ENCODE measurements at places on chromosomes 7 and 10.

DNA sequence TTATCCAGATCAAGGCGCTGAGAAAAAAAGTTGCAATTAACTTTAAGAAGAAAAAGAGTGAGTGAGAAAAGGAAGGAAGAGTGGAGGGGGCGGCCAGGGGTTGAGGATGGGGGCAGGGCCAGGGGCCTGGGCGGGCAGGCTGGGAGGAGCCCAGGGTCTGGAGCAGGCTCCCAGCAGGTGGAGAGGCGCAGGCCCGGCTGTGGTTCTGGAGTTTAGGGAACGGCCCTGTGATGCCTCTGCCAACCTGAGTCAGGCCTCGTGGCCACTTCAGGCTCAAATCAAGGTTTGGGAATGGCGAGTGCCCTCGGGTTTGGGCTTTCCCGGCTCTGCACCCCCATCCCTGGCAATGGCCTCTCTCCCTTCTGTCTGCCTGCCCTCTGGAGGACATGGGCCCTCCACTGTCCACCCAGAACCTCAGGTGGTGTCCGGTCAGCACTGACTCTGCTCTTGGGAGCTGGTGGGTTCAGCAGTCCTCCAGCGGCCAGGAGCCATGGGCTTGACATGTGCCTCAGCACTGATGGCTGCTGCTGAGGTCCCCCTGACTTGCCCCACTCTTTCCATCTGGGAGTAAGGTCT is 41.0 kb upstream of the EMX2 start:
- no peak for DNase-seq

DNA sequence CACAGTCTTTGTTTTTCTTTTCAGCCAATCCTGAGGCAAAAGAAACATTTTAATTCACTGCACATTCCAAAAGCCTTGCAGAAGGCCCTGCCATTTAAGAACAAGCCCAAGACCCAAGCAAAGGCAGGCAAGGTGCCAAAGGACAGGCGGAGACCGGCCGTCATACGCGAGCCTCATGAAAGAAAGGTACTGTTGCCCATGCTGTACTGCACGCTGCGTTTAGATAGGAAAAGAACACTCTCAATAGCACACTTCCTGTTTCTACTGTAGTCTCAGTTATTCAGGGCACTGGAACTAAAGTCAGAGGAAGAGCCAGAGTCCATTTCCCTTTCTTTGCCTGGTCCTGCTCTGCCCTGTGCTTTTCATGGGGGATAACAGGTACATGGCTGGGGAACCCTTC is 47.6 kb downstream of the BMS1 start:
- no peak for DNase-seq

GRCh38 chr10:67935223-67935622 is 50.8 kb downstream of the SIRT1 start:
- DNase-seq = no peak

- DNase-seq = no peak
Measured at GRCh38 chr7:50068026-50068425, 25.0 kb downstream of the ZPBP start.

GRCh38 chr10:86592413-86592812 is 61.9 kb upstream of the OPN4 start:
- DNase-seq = no peak

GRCh38 chr10:43336641-43337318 is 34.7 kb upstream of the FXYD4 start:
- DNase-seq = no peak

- no peak for DNase-seq
Measured at GRCh38 chr7:70571403-70571934, 560.5 kb upstream of the GALNT17 start.

GRCh38 chr7:73482746-73483145 is 39.3 kb downstream of the BAZ1B start:
- DNase-seq = peak; percentile 61

- no peak for DNase-seq
Measured at GRCh38 chr10:99558708-99559107, 26.0 kb downstream of the NKX2-3 start.

DNA sequence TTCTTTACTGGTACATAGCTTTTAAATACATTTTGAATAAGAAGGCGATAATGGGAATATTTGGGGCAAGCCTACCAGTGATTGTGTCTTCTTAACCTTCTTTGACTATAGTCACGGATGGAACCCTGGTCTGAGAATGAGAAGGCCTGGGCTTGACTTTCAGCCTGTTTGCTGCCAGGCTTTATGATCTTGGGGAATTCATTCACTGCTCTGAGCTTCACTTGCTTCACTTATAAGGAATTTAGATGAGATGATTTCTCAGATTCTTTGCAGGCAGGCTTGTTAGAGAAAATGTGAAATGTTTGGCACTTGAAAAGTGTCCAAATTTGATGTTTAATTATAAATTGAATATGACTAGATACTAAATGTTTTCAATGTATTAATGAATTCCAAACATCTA is 42.5 kb downstream of the NUP205 start:
- DNase-seq = no peak

DNA sequence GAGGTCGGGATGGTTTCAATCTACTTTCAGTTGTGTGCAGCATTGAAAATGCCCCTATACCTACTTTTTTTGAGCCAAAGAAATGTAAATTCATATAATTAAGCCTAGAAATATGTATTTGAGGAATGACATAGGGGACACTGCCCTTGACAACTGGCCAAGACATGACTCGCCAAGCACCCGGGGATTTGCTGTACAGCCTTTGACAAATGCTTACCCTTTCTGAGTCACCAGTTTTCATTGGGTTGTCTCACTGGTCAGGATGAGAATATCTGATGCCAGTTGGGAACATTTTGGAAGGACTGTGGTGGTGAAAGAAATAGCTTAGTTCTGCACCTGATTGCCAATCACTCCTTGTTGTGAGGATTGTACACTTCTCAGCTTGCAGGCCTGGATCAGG is 166.8 kb upstream of the HABP2 start:
- no peak for DNase-seq

DNA sequence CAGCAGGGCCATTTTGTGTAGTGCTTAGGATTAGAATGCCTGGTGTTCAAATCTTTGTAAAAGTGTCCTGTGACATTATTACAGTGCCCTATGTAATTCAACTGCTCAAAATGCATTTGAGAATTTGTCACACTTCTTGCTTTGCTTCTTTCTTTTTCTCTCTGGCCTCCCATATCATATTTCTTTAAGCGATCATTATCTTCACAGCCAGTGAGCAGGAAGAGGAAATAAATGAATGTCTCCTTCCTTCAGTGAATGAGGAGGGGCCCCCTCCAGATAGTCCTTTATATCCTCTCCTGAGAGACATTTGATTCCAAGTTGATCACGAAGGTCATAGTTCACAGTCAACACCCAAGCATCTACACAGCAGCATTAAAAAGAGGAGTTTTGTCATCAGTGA is 425.1 kb upstream of the NPVF start:
- no peak for DNase-seq

- no peak for DNase-seq
Measured at GRCh38 chr7:81211204-81211933, 292.5 kb upstream of the SEMA3C start.

- no peak for DNase-seq
Measured at GRCh38 chr7:4849390-4849789, 12.4 kb downstream of the PAPOLB start.

- DNase-seq = no peak
Measured at GRCh38 chr10:6995831-6996230, 415.0 kb downstream of the SFMBT2 start.

GRCh38 chr10:3901370-3901769 is 116.4 kb upstream of the KLF6 start:
- no peak for DNase-seq

DNA sequence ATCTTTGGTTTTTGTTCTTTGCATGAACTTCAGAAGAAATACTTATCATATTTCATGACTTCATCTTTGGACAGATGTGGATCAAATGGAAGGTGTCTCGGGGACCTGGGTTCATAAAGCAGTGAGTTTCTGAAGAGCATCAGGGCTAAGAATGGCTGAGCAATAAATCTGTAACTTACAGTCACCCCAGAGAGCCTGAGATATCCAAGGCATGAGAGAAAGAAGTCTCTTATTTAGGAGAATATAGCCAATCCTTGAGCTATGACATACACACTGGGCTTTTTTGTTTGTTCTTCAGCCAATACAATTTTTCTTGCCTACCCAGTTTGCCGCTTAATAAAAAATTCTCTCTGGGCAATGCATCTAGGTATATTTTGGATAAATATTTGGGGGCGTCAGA is 252.6 kb upstream of the INHBA start:
- DNase-seq = no peak

DNA sequence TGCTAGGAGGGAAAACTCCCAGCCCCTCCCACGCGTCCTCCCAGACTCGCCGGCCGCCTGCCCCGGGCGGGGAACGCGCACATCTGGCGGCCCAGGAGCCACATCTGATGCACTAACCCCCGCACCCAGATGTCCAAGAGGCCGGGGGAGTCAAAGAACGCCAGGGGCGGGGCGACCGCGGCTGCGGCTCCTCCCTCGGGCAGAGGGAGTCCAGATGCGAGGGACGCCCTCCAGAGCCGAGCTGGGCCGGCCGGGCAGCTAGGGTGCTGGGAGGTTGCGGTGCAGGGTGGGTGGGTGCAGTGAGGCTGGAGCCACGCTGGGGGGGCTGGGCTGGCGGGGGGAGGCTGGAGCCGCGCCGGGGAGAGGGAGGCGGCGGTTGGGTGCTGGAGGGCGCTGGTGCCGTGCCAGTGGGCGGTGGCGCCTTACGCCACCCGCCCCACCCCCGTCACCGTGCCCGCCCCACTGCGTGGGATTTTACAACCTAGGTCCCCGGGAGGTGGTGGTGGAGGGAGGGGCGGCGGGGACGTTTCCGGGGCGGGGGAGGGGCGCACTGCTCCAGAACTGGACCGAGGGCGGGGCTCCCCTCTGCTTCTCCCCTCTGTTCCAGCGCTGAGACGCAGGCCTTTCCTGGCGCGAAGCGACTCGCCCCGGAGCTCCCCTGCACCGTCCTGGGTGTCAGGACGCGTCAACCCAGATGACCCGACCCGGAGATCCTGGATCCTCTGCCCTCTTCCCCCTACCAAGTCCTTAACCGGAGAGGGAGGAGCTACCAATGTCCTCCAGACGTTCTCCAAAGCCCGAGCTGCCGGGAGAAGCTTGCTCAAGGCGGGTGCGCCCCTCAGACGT is 109.1 kb downstream of the REEP3 start:
- DNase-seq = peak; percentile 73

- no peak for DNase-seq
Measured at GRCh38 chr10:87838650-87839049, 20.6 kb upstream of the ATAD1 start.

DNA sequence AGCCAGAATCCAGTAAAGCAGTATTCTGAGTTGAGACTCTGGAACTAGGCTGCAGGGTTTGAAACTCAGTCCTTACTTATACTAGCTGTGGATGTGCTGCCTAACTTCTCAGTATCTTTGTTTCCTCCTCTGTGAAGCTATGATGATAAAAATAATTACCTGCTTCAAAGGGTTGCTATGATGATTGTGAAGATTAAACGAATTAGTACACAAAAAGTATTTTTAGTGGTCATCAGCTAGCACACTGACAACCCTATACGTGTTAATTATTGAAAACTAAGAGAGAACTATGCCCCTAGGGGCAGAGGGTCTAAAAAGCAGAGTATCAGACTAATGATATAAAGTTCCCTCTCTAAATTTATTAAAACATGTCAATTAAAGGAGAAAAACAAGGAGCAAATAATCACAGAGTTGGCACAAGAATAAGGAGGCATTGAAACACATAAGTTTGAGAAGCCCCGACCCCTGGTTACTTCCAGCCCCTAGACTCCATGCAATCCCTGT is 34.4 kb upstream of the ADD3 start:
- no peak for DNase-seq

- no peak for DNase-seq
Measured at GRCh38 chr7:45924283-45924682, 3.2 kb upstream of the IGFBP3 start.

DNA sequence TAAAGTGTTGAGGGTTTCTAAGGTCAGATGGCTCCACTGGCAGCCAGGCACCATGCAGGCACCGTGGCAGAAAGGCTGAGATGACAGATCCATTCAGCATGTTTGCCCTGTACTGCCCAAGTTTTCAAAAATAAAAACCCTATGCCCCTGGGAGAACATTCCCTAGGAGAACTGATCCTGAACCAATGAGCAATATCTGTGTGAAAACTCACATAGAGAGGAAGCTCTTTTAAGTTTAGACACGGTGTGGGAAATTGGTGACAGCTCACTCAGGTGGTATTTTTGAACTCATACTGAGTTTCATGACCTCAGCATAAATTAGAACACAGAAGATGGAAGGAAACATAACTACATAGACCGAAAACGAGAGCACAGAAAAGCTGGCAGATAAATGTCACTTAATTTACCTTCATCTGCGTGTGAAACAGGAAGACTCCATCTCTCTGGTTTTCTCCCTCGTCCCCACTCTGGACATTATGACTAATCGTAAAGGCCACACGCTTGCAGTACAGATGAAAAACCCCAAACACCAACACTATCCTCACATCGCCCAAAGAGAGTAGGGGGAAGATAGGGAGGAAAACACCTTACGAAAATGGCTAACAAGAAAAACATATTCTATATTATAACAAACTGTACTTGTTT is 127.8 kb downstream of the ICA1 start:
- no peak for DNase-seq

GRCh38 chr7:139727151-139727705 is 50.6 kb downstream of the HIPK2 start:
- DNase-seq = no peak

DNA sequence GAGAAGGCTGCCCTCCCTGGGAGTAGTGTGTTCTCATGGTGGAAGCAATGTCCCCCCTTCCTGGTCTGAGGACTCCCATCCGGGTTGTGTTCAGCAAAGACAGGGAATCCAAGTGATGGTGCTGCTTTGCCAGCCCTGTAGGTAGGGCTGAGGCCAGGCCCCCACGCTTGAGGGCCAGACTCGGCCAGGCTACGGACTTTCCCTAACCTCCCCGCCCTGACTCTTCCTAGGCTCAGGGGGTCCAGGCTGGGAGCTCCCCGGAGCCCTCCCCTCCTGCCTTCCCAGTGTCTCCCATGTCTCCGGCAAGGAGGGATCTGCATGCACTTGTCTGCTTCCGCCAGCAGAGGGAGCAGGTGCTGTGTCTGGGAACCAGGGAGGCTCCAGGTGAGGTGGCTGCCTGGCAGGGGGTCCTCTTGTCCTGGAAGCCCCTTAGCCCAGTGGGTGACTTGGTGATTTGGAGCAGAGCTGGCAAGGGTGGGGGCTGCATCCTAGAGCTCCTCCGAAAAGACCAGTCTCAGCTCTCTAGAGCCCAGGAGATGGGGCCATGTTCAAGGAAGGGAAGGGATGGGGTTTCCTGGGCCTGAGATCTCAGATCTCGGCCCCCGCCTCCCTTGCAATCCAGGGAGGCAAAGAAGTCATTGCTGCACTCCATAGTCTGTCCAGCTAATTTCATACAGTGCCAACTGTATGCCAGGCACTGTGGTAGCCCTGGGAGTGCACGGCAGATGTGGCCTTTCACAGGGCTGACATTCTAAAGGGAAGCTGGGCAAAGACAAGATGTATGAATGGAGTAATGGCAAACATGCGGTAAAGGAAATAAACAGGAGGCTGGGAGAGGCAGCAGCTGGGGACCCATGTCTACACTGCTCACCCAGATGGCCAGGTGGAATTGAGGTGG is 20.3 kb upstream of the SFRP5 start:
- peak; percentile 21 for DNase-seq

All from smooth muscle cell of the brain vasculature (primary cell).